MM.1S (cell line): ENCODE measurements at places on chromosomes 11 and 22.
A peak's percentile ranks its signal among the peaks of the same experiment; 100 is the strongest.

GRCh38 chr22:45470871-45471270, 31.8 kb upstream of the FBLN1 start:
- no peak overlapping the region for H3K4me3 ChIP-seq
- H3K4me1 ChIP-seq: no peaks in the 10 kb centered on the region
- DNase-seq: no peak
- H3K36me3 ChIP-seq: no peaks in the 10 kb centered on the region
- H3K27ac ChIP-seq: no peak overlapping the region

GRCh38 chr11:72594493-72595291, 79.5 kb downstream of the PDE2A start:
- peaks cover 19% of the 10 kb centered on the region for H3K4me1 ChIP-seq
- no peaks in the 10 kb centered on the region for H3K36me3 ChIP-seq
- peaks cover 28% of the 10 kb centered on the region for H3K27me3 ChIP-seq
- DNase-seq: no peak

DNA sequence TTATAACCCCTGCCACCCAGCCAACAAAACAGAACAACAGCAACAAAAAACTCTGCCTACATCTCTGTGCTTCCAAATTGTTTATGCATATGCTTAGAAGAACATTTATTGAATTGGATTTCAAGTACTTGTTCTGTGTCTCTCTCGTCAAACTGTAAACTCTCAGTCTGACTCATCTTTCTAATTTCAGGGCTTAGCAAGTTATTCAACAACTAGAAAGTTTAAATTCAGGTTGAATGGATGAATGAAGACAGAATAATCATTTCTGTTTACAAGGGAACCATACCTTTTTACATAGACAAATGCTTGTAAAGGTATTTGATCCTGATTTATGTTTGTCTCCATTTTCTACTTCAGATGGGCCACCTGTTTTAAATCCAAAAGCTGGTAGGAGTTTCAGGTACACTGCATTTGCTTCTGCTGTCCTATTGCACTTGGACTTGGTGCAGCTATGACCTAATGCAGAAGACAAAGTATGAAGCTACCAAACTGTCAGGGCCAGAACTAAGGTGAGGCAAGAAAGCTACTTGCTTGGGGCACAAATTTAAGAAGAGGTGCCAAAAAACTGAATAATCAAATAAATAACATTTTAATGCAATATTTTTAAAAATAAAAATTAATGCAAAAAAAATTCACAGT, 1.6 kb upstream of the FBXO3 start:
- no peaks in the 10 kb centered on the region for H3K36me3 ChIP-seq
- H3K27me3 ChIP-seq: 0 out of 2 replicates have a peak, but pooled peaks cover 3% of the 10 kb centered on the region
- H3K4me1 ChIP-seq: peaks cover 47% of the 10 kb centered on the region
- no peak overlapping the region for H3K4me3 ChIP-seq

GRCh38 chr11:117435326-117435725, 107.7 kb downstream of the CEP164 start:
- H3K27me3 ChIP-seq: peaks cover 61% of the 10 kb centered on the region
- H3K36me3 ChIP-seq: no peaks in the 10 kb centered on the region
- H3K4me1 ChIP-seq: no peaks in the 10 kb centered on the region
- DNase-seq: peak; percentile 16
- no peak overlapping the region for H3K4me3 ChIP-seq
- no peak overlapping the region for H3K27ac ChIP-seq

DNA sequence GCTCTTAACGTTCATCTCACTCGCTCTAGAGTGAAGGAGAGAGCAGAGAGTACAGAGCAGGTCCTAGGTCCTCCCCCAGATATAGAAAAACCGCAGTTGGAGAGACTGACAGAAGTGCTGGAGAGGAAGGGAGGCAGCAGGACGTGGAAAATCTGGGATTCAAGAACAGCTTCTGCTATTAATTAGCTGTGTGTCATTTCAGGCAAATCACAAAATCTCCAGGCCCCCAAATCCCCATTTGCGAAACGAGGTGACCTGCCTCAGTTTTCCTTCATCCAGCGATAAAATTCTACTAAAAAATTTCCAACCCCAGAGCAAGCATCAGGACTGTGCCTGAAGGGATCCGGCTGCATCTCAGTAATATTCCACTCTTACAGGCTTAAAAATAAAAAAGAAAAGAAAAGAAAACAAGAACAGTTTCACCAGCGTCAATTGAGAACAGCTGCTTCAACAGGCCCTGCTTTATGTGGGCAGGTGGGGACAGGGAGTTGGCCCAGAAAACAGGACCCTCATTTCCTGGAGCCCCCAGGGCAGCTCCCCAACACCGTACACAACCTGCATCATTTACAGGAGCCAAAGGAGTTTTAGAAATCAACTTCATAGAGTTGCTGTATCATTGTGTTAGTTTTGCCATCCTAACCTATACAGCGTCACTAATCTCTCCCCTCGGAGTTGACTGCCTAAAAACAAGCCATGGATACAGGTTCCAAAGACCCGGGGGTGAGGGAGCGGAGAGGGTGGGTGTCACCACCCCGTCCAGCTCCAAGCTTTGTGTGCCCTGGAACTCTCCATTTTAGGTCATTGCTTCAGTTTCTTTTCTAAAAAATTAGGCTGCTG, 2.3 kb upstream of the MALAT1 start:
- peak overlapping the region; percentile 57 for H3K4me3 ChIP-seq
- no peak for DNase-seq
- peaks cover 22% of the 10 kb centered on the region for H3K4me1 ChIP-seq
- peaks cover 17% of the 10 kb centered on the region; the same call in 1 of the 2 replicates for H3K36me3 ChIP-seq
- H3K27ac ChIP-seq: peak overlapping the region; percentile 94

DNA sequence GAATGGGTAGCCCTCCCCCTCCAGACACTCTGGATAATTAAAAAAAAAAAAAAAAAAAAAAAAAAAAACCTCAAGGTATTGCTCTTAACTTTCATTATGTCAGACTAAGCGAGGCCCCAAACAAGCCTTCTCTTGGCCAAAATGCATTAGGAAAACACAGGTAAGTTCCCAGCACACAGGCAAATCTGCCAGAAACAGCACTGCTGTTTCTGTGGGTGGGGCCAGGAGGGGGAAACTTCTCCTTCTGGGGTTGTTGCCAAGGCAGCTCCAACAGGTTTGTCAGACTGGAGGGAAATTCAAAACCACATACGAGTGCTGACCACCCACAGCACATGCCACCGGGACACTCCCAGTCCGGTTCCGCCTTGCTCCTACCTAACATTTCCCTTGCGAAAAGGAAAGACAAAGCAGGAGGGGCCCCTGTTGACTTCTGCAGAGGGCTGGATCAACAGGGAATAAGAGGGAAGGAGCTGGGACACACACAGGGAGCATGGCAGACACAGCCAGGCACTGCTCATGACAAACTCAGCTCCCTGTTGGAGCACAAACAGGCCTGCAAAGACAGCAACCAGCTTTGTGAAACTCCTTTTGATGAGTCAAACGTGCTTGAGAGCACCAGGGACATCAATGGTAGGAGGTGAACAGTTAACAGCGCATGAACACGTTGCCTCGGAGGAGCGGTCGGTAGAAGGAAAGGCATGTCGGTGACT, 55.0 kb downstream of the MYH9 start:
- H3K4me1 ChIP-seq: peaks cover 77% of the 10 kb centered on the region
- peak overlapping the region; percentile 96 for H3K27ac ChIP-seq
- peak; percentile 78 for DNase-seq
- H3K4me3 ChIP-seq: peak overlapping the region; percentile 50; the same call in 1 of the 2 replicates

- no peak for DNase-seq
- no peak overlapping the region for H3K4me3 ChIP-seq
- no peaks in the 10 kb centered on the region for H3K36me3 ChIP-seq
Observed at GRCh38 chr11:4639931-4640330, 2.7 kb downstream of the OR51D1 start.

GRCh38 chr22:42613872-42614301, 796 bp downstream of the POLDIP3 start:
- H3K27ac ChIP-seq: peak overlapping the region; percentile 92
- H3K4me1 ChIP-seq: peaks cover 8% of the 10 kb centered on the region
- H3K4me3 ChIP-seq: peak overlapping the region; percentile 94
- no peaks in the 10 kb centered on the region; the same call in 1 of the 2 replicates for H3K36me3 ChIP-seq

GRCh38 chr11:82754410-82754809, 20.7 kb upstream of the FAM181B start:
- H3K27me3 ChIP-seq: peaks cover 8% of the 10 kb centered on the region; the same call in 1 of the 2 replicates
- H3K27ac ChIP-seq: no peak overlapping the region
- H3K36me3 ChIP-seq: no peaks in the 10 kb centered on the region
- peaks cover 21% of the 10 kb centered on the region for H3K4me1 ChIP-seq

DNA sequence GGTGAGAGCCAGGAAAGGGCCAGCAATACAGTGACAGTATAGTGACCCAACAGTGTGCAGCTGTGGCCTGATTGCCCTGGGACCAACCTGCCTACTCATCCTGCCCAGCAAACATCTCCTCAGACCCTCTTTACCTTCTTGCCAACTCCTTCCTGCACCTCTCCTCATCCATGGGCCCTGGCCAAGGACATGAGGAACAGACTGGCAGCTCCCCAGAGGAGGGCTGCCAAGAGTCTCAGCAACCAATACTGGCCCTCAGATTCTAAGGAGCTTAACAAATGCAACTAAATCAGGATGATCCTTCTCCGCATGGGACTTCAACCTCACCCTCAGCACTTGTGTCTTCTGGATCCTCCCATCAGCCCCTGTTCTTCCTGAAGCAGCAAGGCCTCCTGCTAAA, 77.0 kb downstream of the RPL27A start:
- peaks cover 31% of the 10 kb centered on the region for H3K4me1 ChIP-seq
- H3K4me3 ChIP-seq: no peak overlapping the region
- H3K36me3 ChIP-seq: no peaks in the 10 kb centered on the region
- DNase-seq: no peak

GRCh38 chr11:126083829-126084607, 21.4 kb upstream of the CDON start:
- H3K36me3 ChIP-seq: no peaks in the 10 kb centered on the region
- no peaks in the 10 kb centered on the region for H3K27me3 ChIP-seq
- peak; percentile 61 for DNase-seq

- no peak overlapping the region for H3K4me3 ChIP-seq
- no peaks in the 10 kb centered on the region for H3K4me1 ChIP-seq
- H3K36me3 ChIP-seq: peaks cover 21% of the 10 kb centered on the region; the same call in 1 of the 2 replicates
- H3K27me3 ChIP-seq: no peaks in the 10 kb centered on the region
Observed at GRCh38 chr11:68598816-68599653, 85.3 kb upstream of the GAL start.

DNA sequence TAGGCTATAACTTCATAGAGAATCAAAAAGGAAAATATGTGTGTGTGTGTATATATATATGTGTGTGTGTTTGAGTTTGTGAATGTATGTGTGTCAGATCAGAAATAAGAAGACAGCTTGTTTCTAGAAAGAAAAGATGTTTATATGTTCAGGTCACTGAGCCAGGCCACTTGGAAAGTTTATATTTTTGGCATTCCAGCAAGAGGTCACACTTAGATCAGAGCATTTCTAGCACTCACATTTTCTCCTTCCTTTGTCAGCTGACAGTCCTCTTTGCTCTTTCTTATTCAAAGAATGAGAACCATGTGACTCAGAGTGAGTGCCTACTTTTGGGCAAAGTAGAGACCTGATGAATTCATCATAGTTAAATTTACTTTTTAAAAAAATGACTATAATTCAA, 22.9 kb downstream of the RAB38 start:
- H3K27me3 ChIP-seq: no peaks in the 10 kb centered on the region
- H3K4me3 ChIP-seq: no peak overlapping the region
- no peaks in the 10 kb centered on the region for H3K36me3 ChIP-seq
- H3K4me1 ChIP-seq: no peaks in the 10 kb centered on the region

GRCh38 chr11:22792497-22792896, 37.1 kb downstream of the SVIP start:
- H3K27me3 ChIP-seq: no peaks in the 10 kb centered on the region
- H3K27ac ChIP-seq: no peak overlapping the region
- H3K4me1 ChIP-seq: no peaks in the 10 kb centered on the region
- DNase-seq: no peak
- no peaks in the 10 kb centered on the region for H3K36me3 ChIP-seq

DNA sequence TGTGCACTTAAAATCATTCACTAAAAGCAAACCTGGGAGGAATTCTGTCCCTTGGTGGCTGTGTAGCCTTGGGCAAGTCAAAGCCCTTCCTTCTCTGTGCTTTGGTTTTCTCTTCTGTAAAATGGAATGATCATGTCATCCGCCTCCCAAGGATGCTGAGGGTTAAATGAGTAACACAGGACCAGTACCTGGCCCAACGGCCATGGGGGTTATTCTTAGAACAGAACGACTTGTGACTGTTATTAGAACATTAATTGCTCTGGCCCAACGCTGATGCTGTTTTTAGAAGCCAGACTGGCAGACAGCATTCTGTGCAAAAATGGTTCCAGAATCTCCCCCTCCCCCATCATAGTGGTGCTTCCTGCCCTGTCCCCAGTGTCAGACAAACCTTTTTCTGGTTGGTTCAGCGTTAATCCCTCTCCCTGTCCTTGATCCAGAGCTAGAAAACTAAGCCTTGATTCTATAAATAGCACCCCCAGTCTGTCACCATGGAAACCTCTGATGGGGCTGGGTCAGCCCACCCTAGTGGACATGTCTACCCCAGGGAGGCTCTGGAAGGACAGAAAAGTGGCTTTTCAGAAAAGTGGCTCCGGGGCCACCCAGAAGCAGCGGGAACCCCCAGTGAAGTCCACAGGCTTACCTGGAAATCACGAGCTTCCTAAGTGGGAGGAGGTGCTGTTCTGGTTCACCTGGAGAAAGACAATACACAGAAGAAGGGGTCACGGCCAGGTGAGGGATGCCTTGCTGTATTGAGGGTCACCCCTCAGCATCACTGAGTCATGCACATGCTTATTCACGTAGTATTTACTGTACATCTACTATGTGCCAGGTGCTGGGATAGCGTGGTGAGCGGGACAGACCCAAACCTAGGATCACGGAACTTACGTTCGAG, 15.5 kb upstream of the TFIP11 start:
- H3K36me3 ChIP-seq: peaks cover 39% of the 10 kb centered on the region
- DNase-seq: no peak
- peaks cover 19% of the 10 kb centered on the region for H3K4me1 ChIP-seq

- H3K36me3 ChIP-seq: no peaks in the 10 kb centered on the region
- no peak overlapping the region for H3K27ac ChIP-seq
- no peaks in the 10 kb centered on the region for H3K27me3 ChIP-seq
Observed at GRCh38 chr11:27204529-27204928, 158.5 kb downstream of the CCDC34 start.

DNA sequence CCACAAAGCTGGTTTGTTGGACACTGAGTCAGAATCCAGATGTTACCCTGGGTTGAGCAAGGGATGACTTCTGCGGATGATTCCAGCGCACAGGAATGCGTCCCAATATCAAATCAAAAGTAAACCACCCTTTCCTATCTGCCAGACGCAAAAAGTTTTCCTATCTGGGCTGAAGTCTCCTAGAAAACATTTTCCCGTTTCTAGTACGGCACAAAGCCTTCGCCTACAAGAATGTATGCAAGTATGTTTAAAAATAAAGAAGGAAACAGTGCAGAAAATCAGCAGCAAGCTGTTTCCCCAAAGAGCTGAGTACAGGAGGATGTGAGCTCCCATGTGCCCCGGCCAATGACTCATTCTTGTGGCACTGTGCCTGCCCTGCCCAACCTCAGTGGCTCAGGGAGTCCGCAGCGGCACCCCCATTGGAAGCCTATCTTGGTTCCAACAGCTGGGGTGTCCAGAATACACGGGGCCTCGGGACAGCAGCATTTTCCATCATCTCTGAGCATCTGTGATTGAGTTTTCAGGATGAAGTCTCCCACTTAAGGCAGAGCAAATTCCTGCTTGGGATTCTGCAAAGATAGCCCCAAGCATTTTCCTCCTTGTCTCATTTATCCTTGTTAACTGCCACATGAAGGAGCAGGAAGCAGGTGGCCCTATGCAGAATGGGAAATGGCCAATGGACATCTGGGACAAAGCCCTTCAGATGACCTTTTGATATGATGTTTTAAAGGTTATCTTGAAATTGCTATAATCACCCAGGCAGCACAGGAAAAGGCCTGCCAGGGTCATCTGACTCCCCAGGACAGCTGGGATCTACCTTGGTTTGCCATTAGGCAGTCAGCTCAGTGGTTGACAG, 17.5 kb downstream of the KCNJ5 start:
- DNase-seq: no peak
- no peaks in the 10 kb centered on the region for H3K36me3 ChIP-seq
- no peak overlapping the region for H3K4me3 ChIP-seq
- H3K4me1 ChIP-seq: no peaks in the 10 kb centered on the region
